ENCODE measurements at places on chromosomes 6 and 20. TPM values are rescaled to one million over a fixed set of nuclear protein-coding genes. Genes with fewer than 3 reads are reported as not detected.

The BLOC1S5 gene
- 9.6 TPM for total RNA-seq

The LZTS3 gene
- total RNA-seq = 7.9 TPM

The DEF6 gene
- total RNA-seq = 6.8 TPM

The WFDC10B gene
- total RNA-seq = not detected

The SLC35D3 gene
- total RNA-seq = not detected

The ISM1 gene
- 12.6 TPM for total RNA-seq

The C6orf132 gene
- total RNA-seq = 3.4 TPM
